CD4-positive, alpha-beta memory T cell (primary cell): ENCODE measurements at places on chromosomes 16 and 17.

- DNase-seq: no peak
These were observed 48.9 kb downstream of the SLFN5 start for GRCh38 chr17:35291802-35292201.

DNA sequence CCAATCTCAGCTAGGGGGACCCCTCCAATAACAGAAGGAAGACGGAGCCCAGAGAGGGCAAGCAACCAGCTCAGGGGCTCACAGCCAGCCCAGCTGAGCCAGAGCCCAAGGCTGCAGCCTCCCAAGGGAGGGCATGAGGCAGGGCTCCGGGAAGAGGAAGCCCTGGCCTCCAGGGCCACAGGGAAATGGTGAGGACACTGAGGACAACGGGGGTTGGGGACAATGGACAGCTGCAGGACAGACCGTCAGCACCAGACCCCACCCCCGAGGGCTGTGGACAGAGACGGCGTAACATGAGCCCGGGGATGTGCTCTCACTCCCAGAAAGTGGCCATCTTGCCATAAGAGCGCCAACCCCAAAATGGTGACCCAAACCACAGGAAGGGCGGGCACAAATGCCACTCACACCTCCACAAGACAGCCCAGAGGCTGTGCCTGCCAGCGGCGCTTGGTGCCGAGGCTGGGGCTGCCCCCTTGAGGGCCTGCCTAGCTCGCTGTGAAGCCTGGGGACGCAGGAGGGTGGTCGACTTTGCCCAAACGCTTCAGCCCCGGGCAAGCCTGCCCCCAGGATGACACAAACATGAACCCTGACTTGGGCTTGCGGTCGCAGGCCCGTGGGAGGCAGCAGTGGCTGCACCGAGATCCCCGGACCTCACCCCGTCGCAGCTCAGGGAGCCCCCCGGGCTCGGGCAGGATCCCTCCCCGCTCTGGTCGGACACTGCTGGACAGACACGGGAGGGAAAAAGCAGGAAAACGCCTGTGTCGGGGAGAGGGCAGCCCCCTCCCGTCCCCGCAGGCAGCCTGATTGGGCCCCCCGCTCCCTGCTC is 10.5 kb downstream of the PIMREG start:
- DNase-seq: no peak

- no peak for DNase-seq
These were observed 121.0 kb upstream of the NLRP1 start for GRCh38 chr17:5705081-5705875.

DNA sequence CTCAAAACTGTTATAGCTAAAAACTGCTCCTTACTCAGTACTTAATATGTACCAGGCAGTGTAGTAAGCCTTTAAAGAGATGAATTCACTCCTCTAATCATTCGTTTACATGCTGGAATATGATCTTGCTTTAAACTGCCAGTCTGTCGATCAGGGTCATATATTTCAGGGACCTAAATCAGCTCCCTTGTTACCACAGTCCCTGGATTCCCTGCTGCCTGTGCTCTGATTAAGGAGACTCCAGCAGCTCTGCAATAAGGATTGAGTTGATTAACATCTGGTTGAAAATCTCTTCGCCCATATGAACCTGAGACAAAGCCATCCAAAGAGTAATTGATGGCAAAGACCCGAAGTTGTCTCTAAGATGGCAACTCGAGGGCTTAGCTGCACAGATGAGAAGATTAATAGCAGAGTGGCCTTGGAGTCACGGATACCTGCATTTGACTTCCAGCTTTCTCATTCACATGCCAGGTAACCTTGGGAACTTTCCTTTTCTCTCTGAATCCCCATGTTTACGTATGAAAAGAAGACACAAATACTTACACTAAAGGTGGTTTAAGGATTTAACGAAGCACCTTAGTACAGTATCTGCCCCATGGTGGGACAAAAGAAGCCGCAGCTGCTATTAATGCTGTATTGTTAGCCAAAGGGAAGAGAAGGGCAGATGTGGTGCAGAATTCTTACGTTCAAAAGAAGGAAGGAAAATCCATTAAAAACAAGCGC is 68.2 kb downstream of the VAT1L start:
- DNase-seq: no peak

- no peak for DNase-seq
These were observed 7.2 kb upstream of the AATK start for GRCh38 chr17:81173052-81173761.

GRCh38 chr17:33217891-33218290 is 75.2 kb downstream of the ASIC2 start:
- DNase-seq: no peak

GRCh38 chr16:77403732-77404131 is 31.1 kb downstream of the ADAMTS18 start:
- DNase-seq: no peak

GRCh38 chr16:66901626-66902025 is 17.1 kb downstream of the CDH16 start:
- DNase-seq: no peak

- no peak for DNase-seq
These were observed 35.8 kb upstream of the PITPNM3 start for GRCh38 chr17:6592173-6592572.

DNA sequence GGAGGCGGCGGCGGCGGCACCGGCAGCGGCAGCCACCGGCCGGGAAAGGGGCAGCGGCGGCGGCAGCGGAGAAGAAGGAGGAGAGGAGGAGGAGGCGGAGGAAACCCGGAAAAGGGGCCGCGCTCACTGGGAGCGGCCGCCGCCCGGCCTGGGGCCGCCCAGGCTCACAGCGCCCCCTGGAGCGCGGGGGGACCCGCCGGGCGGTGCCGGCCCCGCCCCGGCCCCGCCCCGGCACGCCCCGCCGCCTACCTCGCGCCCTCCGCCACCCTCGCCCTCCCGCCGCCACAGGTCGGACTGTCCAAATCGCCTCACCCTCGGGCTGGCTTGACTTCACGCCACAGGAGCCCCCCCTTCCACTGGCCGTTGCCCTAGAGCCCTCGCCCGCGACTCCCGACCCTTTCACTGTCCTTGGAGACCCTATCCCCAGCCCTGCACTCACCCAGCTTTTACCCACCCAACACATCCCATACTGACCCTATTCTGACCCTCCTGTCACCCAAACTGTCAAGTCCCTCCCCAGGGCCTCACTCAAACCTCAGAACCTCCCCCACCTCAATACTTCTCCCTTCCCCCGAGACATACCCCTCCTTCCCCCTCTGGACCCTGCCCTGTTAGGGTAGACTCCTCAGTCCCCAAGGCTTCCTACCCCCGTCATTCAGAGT is at the start of gene CSNK2A2:
CSNK2A2 (minus strand) TSS at position 85 of the 662 bp plus-strand sequence. CDS start 370 bp downstream, outside the sequence.
- peak; percentile 59 for DNase-seq

DNA sequence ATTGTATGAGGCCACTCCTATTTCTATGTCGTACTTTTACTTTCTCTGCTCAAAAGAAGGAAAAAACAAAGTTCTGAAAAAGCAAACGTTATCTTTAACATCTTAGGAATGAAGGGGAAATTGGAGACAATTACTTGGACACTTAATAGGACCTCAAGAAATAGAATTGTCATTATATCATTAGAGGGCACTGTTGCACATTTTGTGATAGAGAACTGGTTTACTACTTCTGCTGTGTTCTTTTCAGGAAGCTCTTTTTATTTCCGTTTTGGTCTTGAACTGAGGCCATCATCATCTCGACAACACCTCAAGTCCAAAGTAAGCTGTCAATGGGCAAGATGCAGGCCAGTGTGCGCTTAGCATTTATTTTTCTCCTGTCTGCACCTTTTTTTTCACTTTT is 14.6 kb downstream of the COG4 start:
- DNase-seq: peak; percentile 29

- DNase-seq: peak; percentile 75
These were observed 18.8 kb downstream of the NCBP3 start for GRCh38 chr17:3827124-3827773.

GRCh38 chr16:20838240-20838639 is 31.9 kb downstream of the REXO5 start:
- no peak for DNase-seq

GRCh38 chr17:80860703-80861417 is 130.8 kb upstream of the CHMP6 start:
- no peak for DNase-seq

GRCh38 chr16:56341656-56342399 is 83.5 kb downstream of the AMFR start:
- no peak for DNase-seq

GRCh38 chr17:58306131-58306951 is 22.3 kb downstream of the TSPOAP1 start:
- no peak for DNase-seq

- peak; percentile 62 for DNase-seq
These were observed 1.9 kb upstream of the YBX2 start for GRCh38 chr17:7296189-7296861.

- DNase-seq: no peak
These were observed 285.7 kb downstream of the SOX9 start for GRCh38 chr17:72406498-72406897.

DNA sequence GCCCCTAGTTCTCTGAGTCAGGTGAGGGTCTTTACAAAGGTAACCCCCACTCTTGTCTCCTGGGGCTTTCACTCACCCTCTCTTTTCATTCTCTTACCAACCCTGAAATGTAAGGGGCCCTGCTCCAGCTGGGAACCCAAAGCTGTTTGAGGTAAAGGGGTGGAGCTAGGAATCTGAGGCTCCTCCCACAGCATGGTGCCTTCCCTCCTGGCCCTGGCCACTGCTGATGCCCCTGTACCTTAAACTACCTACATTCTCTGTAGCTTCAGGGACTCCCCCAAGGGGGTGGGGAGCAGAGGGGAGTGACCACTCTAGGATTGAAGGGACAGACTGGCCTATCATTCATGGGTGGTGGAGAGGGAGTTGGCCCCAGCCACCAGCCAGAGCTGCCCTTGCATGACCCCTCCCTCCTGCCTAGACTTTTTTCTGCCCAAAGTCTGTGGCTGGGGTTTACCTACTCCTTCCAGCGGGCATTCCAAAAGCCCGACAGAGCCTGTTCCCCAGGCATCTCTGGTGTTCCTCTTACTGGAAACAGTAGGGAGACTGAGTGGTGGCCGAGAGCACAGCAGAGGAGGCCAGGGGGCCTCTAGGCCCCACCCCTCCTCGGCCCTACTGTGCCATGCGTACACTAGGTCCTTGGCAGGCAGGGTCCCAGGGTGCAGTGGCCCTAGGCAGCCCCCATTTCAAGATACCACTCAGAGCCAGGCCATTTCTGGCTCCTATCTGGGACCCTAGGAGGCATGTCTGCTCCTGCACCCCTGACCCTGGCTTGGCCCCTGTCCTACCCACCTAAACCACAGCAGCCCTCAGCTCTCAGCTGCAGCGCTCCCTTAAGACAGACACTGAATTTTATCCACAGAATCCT is 9.5 kb downstream of the DOK4 start:
- no peak for DNase-seq

- no peak for DNase-seq
These were observed 231.4 kb upstream of the WSCD1 start for GRCh38 chr17:5838661-5839300.

GRCh38 chr16:1772362-1772907 is at the start of gene EME2:
TSS of gene EME2 (plus strand) at chr16:1772810. CDS start at chr16:1773228, 418 bp downstream.
- DNase-seq: peak; percentile 54

- DNase-seq: no peak
These were observed 220.1 kb downstream of the SLC39A11 start for GRCh38 chr17:72872396-72872795.

DNA sequence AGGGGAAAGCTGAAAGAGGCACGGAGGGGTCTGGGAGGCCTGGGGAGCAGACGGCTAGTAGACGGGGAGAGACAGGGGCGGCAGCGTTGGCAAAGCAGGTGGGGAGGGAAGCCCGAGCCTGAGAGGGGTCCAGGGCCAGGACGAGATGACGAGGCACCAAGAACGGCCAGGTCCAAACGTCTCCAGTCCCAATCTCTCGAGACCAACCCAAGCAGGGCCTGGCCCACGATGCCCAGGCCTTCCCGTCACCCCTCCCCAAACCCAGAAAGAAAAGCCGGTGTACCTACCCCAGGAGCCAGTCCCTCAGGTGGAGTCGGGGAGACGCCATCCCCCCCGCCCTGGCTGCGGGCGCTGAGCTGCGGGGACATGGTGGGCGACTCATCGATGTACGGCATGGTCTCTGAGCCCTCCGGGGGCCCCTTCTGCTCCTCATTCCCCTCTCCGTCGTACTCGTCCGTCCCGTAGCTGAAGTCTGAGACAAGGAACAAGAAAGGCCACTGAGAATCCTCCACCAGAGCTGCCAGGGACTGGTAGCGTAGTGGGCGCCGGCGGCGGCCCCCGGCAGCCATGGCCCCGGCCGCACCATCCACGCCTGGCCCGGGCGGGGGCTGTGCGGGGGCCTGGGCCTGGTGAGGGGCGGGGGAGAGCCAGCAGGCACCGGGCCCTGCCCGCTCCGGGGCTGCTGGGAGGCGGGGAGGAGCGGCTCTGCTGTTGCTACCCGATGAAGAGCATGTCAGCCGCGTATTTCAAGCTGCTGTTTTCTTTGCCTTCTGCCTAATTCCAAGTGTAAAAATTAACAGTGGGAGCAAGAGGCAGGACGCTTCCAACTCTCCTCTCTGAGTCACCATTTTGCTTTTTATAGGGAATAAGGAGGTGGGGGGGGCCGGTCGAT is 54.6 kb downstream of the ABR start:
- DNase-seq: no peak

DNA sequence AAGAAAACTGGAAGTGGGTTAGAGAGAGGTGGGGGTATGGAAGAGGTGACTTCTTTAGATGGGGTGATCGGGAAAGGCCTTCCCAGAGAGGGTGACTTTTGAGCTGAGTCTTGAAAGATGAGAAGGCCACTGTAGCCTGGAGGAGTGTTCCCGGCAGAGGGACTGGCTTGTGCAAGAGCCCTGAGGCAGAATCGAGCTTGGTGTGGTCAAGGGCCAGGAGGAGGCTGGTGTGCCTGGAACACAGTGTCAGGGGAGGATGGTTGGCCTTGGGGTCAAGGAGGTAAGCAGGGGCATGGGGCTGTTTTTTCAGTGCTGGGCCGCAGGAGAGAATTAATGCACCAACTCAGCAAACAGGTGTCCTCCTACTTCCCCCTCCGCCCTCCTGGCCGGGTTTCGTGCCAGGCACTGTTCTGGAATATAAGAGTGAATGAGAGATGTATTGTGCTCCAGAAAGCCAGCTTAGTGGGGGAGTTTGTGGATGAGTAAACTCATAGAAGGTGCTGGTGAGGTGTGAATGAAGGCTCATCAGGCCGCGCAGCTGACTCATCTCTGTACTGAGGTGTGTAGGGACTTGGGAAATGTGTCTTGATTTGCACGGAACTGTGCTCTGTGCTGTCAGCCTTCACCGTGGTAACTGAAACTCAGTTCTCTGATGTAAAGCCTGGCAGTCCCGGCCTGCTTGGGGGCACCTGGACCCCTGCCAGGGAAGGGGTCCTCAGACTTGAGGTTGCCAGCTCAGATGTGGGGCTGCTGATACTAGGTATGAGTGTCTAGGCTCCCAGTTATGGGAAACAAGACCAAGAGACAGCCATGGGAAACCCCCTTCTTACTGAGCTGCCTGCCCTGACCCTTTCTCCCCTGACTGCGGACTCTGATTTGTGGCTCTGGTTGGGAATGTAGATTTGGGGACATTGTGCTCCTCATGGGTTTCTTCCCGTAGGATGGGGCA is 15.3 kb downstream of the KSR1 start:
- peak; percentile 33 for DNase-seq

GRCh38 chr16:86239381-86239780 is 270.9 kb upstream of the FOXF1 start:
- DNase-seq: no peak
